CMK (cell line): ENCODE measurements at places on chromosomes 4 and X.

DNA sequence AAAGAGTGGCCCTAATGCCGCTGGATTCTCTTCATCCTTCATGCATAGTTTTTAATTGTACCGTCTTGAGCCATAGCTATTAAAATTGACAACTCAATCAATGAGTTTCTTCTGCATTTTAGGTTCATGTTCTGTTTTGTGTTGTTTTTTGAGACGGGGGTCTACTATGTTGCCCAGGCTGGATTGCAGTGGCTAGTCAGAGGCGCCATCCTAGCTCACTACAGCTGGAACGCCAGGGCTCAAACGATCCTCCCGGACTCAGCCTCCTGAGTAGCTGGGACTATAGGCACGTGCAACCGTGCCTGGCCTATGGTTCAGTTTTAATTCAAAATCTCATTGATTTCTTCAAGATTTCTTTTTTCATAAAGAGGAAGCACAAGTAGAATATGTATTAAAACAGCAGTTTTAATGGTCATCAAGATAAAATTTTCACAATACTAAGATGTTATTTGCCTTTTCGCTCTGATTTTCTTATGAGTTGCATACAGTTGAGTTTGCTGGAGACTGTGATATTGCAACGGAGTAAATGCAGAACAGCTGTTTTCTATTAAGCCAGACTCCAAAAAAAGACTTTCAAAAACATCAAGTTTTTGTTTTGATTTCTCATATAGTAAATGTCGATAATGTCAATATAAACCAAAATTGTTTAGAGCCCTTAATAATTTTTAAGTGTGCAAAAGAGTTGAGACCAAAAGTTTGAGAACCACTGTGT, 1.1 kb upstream of the STX18 start:
- DNase-seq, result no peak

DNA sequence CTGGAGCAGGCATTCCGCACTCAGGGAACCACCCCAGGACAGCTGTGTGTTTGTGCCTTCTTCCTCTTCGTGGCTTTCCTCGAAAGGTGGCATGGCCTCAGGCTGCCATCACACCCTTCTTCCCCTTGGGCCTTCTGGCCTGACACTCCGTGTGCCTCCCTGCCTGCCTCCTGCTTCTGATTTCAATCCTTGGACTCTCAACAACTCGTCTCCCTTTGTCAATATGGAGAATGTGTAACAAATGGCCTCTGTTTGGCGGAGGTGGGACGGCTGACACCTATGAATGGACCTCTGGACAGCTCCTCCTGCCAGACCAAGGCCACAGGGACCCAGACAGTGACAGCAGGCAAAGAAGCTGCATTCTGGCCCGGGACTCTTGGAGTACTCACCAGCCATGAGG, 137.0 kb downstream of the ENPP6 start:
- DNase-seq, result no peak

- DNase-seq, result no peak
Observed at GRCh38 chrX:45421806-45422205, 221.1 kb upstream of the DIPK2B start.

- DNase-seq, result no peak
Observed at GRCh38 chrX:121496966-121497365, 449.6 kb downstream of the GLUD2 start.

GRCh38 chr4:139574641-139575040, 18.6 kb upstream of the SETD7 start:
- no peak for DNase-seq

- DNase-seq, result no peak
Observed at GRCh38 chr4:175447016-175447415, 365.0 kb downstream of the GPM6A start.

DNA sequence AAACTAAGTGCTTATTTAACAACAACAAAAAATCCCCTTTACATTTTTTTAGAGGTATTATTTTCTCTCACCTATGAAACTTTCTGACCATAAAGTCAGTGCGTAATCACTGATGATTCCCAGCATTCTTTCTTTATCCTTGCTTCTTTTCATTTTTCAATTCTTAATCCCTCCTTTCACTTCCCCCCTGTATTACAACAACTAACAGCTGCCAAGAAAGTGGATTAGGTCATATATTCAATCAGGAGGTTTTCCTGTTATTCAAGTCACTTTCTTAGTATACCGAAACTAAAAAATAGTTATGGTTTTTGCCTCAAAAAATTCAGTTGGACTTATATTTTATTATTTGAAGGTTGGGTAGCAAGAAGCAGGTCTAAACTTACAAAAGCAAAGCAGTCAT, 2.1 kb upstream of the STAP1 start:
- no peak for DNase-seq

GRCh38 chr4:67292636-67293035, 252.7 kb downstream of the CENPC start:
- no peak for DNase-seq

DNA sequence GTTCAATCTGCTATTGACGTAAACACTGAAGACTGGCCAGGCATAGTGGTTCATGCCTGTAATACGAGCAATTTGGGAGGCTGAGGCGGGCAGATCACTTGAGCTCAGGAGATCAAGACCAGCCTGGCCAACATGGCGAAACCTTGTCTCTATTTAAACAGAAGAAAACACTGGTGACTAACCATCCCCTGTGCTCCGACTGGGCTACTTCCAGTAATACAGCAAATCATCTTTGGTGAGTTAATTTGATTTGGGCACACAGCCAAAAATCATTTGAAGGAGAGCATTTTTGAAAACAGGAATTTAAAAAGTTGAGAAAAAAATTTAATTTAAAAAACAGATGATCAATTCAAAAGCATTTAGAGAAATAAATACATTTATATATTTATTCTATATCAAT, 52.0 kb downstream of the SEC24D start:
- no peak for DNase-seq

- DNase-seq, result no peak
Observed at GRCh38 chrX:46713672-46714490, 45.0 kb downstream of the SLC9A7 start.

- no peak for DNase-seq
Observed at GRCh38 chr4:98833384-98833783, 95.5 kb downstream of the EIF4E start.

- no peak for DNase-seq
Observed at GRCh38 chr4:106527316-106527715, 158.7 kb upstream of the GIMD1 start.

DNA sequence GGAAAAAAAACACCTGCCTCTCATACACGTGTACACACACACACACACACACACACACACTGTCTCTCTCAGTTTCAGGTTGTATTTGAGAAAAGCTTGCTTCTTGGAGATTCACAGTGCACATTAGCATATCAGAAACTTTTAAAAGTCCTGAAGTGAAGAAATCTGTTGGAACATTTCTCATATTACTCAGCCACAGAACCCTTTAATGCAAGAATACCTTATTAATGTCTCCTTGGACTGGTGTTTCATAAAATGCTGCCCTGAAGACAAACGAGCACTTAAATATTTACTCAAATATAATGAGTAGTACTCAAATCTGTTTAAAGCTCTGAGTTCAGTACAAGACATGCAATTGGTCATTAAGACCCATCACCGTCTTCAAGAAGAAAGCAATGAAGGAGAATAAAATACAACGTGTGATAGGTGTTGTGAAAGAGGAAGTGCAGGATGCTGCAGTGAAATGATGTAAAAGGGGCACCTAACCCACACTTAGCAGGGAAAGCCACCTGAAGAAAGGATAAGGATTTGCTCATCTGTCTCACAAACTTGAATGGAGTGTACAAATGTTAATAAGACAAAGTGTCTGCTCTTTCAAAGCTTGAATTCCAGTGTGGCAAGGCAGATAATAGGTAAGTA, 57.0 kb downstream of the DCLK2 start:
- DNase-seq, result no peak

- DNase-seq, result no peak
Observed at GRCh38 chr4:187084701-187085100, 361.0 kb upstream of the FAT1 start.

DNA sequence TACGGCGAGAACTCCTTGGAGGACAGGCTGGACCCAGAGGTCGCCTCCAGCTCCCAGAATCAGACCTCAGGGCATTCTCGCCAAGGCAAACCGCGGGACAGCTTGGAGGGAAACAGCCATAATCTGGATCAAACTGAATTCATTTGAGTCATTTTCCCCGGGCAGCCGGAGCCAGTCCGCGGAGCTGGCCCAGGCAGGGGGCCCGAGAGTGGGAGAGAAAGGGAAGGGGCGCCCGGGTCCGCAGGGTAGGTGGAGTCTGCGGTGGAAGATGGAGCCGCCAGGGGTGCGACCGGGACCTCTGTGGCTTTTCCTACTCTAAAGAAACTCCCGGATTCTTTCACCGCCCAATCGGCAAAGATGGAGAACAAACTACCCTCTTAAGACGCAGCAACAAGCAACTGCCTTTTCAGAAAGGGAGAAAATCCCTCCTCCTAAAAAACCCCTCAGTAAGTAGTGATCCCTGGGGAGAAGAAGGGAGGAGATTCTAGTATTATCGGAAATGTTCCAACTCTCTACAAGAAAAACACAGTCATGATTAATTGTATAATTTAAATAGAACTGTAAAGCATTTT, 5.2 kb downstream of the NKX3-2 start:
- DNase-seq, result no peak

DNA sequence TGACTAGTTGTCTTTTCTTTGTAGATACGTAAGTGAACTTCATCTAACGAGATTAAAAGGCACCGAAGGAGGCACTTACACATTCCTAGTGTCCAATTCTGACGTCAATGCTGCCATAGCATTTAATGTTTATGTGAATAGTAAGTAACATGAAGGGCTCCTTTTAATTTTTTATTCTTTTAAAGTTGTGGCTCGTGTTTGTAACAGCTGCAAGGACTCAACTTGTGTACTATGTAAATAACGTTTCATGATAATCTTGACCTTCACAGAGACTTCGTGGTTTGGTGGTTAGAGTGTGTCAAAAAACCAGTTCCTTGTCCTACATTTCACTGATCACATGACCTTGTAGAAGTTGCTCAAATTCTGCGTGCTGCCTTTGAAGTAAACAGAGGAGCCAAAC, 51.6 kb downstream of the KIT start:
- DNase-seq, result peak; percentile 29

DNA sequence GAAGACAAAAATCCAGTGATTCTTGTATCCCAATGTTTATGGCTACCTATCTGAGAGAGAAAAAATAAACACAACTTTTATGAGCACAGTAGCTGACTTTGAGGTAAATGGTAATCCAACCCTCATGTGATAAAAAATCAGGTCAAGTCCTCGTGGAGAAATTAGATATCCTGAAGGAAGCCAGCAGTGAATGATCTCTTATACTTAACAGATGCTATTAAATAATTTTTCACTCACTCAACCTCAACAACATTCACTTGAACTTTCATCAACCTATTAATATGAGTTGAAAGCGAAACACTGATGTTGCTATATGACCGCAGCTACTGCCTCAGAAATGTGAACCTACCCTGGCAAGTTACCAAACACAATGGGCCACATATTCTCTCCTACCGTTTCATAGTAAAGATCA, 105.4 kb downstream of the GPC3 start:
- no peak for DNase-seq

DNA sequence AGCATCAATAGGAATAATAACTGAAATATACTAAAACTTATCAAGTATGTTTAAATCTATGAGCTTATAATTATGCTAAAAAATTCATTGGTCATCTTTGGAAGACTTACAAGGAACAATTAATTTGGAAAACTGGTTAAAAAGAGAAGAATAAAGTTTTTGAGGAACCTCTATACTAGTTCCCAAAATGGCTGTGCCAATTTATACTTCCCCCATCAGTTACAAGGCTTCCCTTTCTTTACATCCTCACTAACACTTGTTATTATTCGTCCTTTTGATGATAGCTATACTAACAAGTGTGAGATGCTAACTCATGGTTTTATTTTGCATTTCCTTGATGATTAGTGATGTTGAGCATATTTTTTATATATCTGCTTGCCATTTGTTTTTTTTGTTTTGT, 17.1 kb downstream of the OGT start:
- DNase-seq, result no peak

- no peak for DNase-seq
Observed at GRCh38 chrX:53768451-53768850, 81.9 kb upstream of the HUWE1 start.

DNA sequence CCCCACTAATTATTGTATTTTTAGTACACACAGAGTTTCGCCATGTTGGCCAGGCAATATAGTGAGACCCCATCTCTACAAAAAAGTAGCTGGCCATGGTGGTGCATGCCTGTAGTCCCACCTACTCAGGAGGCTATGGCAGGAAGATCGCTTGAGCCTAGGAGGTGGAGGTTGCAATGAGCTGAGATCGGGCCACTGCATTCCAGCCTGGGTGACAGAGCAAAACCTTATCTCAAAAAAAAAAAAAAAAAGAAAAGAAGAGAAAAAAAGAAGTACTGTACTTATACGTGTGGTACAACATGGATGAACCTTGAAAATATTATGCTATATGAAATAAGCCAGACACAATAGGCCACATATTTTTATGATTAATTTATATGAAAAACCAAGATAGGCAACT, 9.9 kb upstream of the WDR45 start:
- no peak for DNase-seq

DNA sequence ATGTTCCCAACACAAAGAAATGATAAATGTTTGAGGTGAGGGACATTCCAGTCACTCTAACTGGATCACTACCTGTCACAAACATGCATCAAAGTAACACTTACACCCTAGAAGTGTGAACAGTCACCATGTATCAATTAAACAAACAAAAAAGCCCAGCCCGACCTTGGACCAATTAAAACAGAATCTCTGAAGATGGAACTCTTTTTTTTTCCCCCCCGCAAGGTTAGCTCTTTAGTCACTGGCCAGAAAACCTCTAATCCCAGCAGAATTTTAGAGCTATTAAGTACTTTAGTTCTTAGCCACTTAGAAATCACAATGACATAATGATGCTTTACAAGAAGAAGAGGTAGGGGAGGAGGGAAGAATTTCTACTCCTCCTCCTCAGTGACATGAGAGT, 154.5 kb downstream of the PALLD start:
- DNase-seq, result no peak

DNA sequence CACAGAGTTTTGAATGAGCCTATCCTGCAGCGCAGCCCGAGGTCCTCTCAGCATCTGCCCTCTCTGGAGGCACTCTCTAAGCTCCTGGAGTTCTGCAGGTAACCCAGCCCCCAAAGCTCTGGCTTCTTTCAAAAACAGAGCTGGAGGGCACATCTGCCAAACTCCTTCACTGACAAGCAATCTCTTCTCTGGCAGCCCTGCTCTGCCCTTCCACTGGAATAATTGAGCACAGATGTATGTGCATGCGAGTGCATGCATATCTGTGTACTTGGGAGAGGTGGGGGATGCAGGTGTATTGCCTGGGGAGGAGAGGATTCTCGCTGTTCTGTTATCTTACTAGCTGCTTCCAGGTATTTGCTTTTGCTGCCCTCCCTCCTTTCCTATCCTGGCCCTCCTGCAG, 22.2 kb upstream of the PLP1 start:
- no peak for DNase-seq

DNA sequence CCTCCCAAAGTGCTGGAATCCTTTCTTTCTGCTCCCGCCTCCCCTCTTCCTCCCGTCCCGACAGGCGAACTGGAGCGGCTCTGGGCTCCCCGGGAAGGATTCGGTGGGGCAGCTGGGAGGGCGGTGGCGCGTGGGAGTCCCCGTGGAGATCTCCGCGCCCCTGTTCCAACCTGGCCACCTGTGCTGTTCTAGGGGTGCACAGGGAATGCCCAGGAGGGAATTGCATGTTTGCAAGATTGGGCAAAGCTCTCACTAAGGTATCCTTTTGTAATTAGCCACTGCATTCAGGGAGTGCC, 11.2 kb upstream of the ELF4 start:
- no peak for DNase-seq

- DNase-seq, result no peak
Observed at GRCh38 chrX:79080141-79080540, 64.3 kb upstream of the GPR174 start.
